AG08395 (cell line): ENCODE measurements at places on chromosomes 7 and 10.

DNA sequence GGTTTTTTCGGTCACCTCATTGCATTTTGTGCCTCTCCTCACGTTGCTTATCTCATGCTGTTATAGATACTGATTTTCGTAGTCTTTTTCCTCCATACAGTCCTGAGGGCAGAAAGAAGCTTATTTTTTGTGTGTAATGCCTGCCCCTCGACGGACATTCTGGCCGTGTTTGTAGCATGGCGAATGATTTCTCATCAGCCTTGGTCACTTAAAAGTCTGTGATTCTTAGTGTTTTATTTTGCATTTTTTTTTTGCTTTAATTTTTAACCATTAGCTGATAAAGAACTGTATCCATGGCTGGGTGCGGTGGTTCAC, 469 bp upstream of the NOC3L start:
- no peak for DNase-seq

DNA sequence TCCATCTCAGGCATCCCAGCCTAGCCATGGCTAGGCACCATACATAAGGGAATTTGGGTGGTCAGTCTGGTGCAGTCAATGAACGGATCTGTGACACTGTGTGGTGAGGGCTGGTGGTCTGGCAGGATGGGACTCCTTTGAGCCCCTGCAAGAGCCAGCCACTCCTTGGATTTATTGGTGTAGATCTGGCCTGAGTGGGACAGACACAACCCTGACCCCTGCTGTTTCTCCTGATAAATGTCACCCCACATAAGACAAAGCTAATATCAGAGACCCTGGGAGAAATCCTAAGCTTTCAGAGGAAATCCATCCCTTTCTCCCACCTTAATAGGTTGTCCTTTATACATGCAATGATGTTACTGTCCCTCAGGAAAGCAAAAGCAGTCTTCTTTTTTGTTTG, 2.3 kb downstream of the FBXO24 start:
- DNase-seq, result peak; percentile 29

GRCh38 chr10:5645375-5645774, 21.0 kb downstream of the ASB13 start:
- no peak for DNase-seq

- DNase-seq, result peak; percentile 43
Measured at GRCh38 chr7:116588641-116589594, 64.1 kb downstream of the CAV1 start.

DNA sequence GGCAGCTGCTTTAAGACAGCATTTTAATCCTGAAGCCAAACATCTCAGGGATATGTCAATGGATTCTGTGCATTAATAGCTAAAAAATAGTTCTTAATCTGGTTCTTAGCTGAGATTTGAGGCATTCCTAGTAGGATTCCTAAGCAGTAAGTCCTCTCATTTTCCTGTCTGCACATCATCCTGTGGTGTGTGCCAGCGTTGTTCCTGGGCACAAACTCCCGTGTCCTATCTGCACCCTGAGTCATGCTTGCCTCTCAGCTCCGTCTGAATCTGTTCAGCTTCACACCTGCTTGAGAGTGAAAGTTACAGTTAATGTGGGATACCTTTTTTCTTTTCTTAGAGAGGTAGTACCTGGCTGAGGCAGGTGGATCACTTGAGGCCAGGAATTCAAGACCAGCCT, 19.5 kb downstream of the BAG3 start:
- peak; percentile 29 for DNase-seq

GRCh38 chr7:129108581-129108980, 35.9 kb upstream of the TSPAN33 start:
- no peak for DNase-seq

DNA sequence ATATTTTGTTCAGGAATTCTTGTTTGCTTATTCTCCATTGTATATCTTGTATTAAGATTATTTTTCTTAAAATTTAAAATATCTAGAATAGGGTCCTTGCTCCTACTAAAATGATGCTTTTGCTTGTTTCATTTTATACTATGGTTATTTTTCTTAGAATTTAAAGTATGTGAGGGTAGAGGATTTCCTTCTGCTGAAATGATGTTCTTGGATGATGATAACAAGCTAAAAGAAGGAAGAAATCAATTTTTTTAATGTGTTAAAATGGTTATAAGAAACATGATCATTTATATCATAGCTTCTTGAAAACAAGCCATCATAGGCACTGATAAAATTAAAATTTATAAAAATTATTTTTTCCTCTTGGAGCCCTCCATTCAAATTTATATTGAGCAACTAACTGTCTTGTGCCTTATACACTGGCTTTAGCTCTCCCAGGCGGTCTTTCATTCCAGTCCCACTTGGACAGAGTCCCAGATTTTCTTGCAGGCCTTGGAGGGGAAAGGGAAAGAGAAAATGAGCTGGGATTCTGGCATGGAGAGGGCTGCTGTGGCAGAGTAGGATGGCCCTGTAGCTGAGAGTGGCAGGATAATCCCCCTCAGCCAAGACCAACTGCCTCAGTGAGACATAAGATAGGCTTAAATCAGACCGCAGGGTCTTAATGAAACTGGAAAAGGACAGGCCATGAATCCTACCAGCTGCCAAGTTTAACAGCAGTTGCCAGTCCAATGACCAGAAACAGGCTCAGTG, 60.2 kb downstream of the DNAJB9 start:
- no peak for DNase-seq
